ENCODE measurements at places on chromosomes 7 and 10. TPM values are rescaled to one million over a fixed set of nuclear protein-coding genes. Genes with fewer than 3 reads are reported as not detected.

STOX1 gene
- 2.9 TPM for total RNA-seq

HOXA6 gene
- total RNA-seq = 22.0 TPM

RSU1 gene
- 83.4 TPM for total RNA-seq

VSTM2A gene
- not detected for total RNA-seq

RET gene
- 0.45 TPM for total RNA-seq

ZNF33B gene
- 13.2 TPM for total RNA-seq

SKIDA1 gene
- 2.1 TPM for total RNA-seq

ZNF365 gene
- 8.2 TPM for total RNA-seq

SP4 gene
- total RNA-seq = 10.7 TPM

PAPOLB gene
- total RNA-seq = not detected

MALRD1 gene
- total RNA-seq = not detected

ITIH5 gene
- total RNA-seq = 11.1 TPM

LMTK2 gene
- 10.9 TPM for total RNA-seq

OR2A5 gene
- not detected for total RNA-seq

TMEM213 gene
- total RNA-seq = not detected

PCGF6 gene
- total RNA-seq = 10.7 TPM

WDR11 gene
- total RNA-seq = 98.6 TPM

FMC1 gene
- 2.2 TPM for total RNA-seq

ASB13 gene
- 12.7 TPM for total RNA-seq

NUPR2 gene
- total RNA-seq = 0.20 TPM

GIMAP2 gene
- total RNA-seq = 0.85 TPM

VOPP1 gene
- total RNA-seq = 128 TPM

IKZF1 gene
- 2.4 TPM for total RNA-seq

TET1 gene
- total RNA-seq = 3.1 TPM

EIF3B gene
- 257 TPM for total RNA-seq

EPHB6 gene
- 2.0 TPM for total RNA-seq

FAM149B1 gene
- total RNA-seq = 18.9 TPM

KNDC1 gene
- not detected for total RNA-seq

OR9A4 gene
- not detected for total RNA-seq

GPER1 gene
- 1.6 TPM for total RNA-seq

JCAD gene
- total RNA-seq = 8.2 TPM

KIN gene
- 7.1 TPM for total RNA-seq

STEAP4 gene
- 2.1 TPM for total RNA-seq

CALML5 gene
- total RNA-seq = not detected

PRKG1 gene
- 2.3 TPM for total RNA-seq
